ENCODE measurements at places on chromosomes 7 and 10.

GRCh38 chr10:93235686-93236085 lies 162.0 kb downstream of the CYP26A1 start:
- DNase-seq = peak; percentile 84

- DNase-seq = no peak
These were observed 22.2 kb upstream of the TPST1 start for GRCh38 chr7:66182920-66183319.

GRCh38 chr7:34850681-34851080 lies 186.6 kb downstream of the DPY19L1 start:
- DNase-seq = peak; percentile 20

DNA sequence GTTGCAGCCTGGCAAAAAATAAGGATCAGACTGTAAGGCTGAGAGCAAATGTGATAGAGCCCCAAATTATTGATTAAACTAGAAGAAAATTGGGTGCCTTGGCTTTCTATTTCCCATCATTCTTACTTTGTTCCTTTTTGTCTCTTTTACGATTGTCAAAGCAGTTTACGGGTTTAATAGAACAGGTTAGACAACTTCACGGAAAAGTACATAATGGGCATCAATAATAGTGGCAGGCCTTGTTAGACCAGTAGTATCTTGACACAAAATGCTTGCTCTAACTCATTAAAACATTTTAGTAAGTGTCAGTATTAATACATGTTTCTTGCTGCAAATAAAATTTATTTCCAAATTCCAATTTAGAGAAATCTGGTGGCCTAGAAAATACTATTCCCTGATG lies 14.5 kb upstream of the GGCT start:
- DNase-seq = no peak

DNA sequence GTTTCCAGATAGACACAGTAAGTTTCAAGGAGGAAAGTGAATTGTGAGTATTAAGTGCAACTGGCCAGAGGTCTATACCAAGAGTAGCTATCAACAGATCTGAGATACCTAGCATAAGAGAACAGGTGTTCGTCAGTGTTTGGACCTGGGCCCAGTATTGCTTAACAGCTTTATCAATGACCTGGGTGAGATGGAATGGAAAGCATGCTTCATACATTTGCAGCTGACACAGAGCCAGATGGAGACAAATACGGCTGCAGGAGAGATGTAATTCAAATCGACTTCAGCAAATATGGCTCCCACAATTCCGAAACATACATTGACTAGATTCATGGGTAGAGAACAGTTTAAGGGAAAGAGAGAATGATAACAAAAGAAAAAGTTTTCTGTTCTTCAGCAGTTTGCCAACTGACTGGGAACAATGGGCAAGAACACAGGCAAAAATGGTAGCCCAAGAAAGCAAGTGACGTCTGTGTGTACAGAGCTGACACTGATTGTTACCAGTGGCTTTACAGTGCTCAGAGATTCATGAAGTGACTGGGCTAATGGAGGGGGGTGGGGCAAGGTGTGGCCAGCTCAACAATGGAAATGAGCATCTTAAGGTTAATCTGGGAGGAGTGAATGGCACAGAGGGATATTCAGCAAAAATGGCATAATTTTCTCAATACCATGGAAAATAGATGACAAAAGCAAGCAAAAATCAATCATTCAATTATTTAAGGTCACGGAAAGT lies 28.0 kb upstream of the COBL start:
- DNase-seq = no peak

DNA sequence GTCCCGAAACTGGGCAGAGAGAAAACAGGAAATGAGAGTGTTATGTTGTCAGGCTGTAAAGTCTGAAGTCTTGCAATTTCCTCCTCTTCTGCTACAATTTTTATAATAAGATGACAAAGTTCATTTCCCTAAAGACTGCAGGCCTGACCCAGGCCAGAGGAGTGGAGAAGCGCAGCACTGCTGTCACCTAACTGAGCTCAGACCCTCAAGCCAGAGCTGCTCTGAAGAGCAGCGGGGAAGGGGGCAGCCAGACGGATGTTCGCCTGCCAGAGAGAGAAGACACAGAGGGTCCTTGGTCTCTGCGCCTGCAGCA lies 12.6 kb upstream of the AOAH start:
- DNase-seq = no peak

- DNase-seq = no peak
These were observed 170.1 kb downstream of the CUX1 start for GRCh38 chr7:101987494-101987893.

DNA sequence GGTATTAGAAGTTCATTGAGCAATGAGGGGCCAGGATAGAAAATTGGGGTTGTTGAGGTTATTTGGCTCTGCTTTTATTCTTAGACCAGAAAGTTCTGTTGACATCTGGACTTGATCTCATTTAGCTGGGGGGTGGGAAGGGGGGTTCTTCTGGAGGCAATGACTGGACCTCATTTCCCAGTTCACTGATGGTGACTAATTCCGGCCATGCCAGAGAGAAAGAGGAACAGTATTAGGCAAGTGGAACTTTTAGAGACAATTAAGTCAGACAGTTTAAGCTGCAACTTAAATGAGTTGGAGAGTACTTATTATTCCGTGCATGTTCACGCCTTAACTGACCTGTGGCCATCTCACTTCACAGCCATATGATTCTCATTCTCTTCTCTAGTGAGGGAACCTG lies 512.5 kb downstream of the REEP3 start:
- no peak for DNase-seq

DNA sequence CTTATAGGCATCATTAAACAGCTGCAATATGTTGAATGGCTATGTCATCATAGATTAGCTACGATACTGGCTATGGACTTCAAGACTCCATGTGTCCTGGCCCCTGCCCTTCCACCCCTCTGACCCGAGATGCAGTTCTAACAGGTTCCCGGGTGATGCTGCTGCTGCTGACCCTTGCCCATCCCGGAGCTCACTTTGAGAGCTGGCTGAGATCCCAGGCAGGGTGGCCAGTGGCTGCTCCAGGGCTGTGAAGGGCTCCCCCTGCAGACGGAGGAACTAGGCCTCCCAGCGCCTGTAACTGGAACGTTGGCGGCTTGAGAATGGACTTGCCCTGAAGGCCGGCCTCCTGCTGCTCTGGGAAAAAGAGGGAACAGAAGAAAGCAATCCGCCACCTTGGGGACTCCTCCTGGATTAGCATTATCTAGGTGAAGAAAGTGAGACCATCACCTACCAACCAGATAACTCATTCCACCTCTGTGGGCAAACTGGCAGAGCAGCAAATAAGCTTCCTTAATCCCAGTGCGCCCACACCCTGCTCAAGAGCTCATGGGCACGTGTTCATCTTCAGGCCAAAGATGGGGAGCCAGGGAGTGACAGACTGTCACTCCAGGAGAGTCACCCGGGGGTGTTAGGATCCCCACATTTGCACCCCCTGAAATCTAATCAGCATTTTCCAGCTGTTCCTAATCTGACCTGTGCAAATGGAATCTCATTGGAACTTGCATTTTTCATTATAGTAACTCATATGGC lies 56.8 kb downstream of the PARP12 start:
- peak; percentile 25 for DNase-seq

- DNase-seq = no peak
These were observed 152.4 kb downstream of the PRPF18 start for GRCh38 chr10:13739183-13739582.

GRCh38 chr7:4052130-4052529 lies 630.0 kb upstream of the FOXK1 start:
- DNase-seq = no peak

GRCh38 chr7:123432601-123433000 lies 101.8 kb downstream of the IQUB start:
- no peak for DNase-seq

GRCh38 chr10:18472977-18473376 lies 178.4 kb downstream of the NSUN6 start:
- no peak for DNase-seq

DNA sequence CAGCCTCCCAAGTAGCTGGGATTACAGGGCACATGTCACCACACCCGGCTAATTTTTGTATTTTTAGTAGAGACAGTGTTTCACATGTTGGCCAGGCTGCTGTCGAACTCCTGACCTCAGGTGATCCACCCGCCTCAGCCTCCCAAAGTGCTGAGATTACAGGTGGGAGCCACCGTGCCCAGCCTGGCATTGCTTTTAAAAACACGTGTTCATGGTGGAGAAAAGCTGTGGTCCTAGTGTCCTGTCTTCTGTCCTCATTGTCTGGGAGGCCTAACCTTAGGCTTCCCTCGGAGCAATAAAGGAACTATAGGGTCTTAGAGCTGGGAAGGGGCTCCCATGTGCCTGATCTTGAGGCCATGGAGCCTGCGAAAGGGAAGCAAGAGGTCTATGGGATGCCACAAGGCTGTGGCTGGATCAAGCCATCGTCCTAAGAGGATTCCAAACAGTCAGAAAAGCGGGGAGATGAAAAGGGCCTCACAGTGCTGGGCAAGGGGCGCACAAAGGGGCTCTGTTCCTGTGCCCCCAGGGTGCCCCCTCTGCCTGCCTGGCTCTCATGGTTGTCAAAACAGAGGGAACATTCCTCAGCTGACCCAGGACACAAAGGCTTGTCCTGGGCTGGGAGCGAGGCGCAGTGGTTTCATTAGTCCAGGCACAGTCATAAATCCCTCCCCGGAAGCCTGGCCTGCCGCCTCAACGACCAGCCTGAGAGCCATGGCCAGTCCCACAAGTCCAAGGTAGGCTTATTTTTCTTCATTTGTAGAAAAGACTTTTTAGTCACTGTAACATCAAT lies 106.6 kb upstream of the TNS3 start:
- no peak for DNase-seq

Measured in M059J (cell line).